ENCODE measurements at places on chromosomes 5 and 9.

DNA sequence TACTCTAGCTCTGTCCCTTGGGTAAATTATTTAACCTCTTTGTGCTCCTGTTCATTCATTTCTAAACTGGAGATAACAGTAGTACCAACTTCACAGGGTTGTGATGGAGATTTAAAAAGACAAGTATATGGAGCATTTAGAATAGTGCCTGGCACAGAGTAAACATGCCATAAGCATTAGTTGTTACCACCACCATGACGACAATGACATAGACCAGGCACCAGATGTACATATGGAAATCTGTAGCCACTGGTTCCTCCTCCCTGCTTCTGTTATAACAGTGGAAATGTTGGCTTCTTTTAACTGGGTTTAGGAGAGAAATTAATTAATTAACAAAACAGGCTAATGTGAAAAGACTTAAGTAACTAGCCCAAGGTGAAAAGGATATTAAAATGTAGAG lies 217.5 kb downstream of the DENND1A start:
- no peak for DNase-seq

DNA sequence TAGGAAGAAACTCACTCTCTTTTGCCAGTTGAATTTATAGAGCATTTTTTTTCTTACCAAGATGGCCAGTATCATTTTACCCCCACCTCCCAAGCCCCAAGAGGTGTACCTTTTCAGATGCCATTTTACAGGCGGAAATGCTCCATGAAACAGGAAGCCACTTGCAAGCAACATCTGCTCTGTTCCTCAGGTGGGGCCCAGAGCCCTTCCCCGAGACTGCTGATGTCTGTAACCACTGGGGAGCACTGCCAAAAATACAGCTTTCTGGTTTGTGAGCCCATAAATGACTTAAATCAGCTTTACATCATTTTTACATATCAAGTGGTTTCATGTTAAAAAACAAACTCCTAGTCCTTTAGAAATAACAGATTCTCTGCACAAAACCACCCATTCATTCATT lies 42.9 kb upstream of the GARNL3 start:
- DNase-seq, result no peak

DNA sequence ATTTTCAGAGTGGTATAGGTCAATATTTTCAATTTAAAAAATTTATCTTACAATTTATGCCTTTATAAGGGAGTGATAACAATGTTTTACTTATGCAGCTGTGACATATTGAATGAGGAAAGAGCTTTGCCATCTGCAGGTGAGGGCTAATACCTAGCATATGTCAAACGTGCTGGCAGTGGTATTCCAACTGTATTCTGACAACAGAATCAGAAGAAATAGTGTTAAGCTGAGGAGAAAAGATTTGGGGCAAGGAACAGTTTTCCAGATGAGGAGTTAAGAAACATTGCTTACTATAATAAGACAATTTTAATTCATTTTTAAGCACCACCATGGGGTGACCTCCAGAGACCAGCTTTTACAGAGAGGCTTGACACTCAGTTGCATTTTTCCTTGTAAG lies 267.8 kb upstream of the ZNF608 start:
- DNase-seq, result no peak

DNA sequence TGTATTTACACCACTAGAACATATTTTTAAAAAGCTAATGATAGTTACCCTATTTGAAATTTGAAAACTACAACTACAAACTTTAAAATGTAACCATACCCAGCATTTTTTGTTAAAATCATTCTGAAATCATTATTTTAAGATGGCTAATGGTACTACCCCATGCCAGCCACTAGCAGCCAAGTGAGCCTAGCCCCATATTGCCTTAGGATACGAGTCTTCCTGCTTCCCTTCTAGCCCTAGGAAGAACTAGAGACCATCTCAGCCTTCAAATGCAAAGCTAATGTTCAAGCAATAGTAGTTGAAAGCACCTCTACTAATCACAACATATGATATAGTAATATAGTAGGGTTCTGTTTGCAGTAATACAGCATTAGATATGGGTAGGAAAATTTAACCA lies 24.0 kb upstream of the VCAN start:
- no peak for DNase-seq

DNA sequence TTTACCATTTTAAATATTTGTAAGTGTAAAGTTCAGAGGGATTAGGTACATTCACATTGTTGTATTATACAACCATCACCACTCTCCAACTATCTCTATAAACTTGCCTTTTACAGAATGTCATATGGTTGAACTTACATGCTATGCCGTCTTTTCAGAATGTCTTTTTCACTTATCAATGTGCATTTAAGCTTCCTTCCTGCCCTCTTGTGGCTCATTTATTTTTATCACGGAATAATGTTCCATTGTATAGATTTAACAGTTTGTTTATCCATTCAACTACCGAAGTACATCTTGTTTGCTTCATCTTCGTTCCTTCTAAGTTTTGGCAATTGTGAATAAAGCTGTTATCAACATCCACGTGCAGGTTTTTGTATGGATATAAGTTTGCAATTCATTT lies 133.3 kb upstream of the C6 start:
- DNase-seq, result no peak

DNA sequence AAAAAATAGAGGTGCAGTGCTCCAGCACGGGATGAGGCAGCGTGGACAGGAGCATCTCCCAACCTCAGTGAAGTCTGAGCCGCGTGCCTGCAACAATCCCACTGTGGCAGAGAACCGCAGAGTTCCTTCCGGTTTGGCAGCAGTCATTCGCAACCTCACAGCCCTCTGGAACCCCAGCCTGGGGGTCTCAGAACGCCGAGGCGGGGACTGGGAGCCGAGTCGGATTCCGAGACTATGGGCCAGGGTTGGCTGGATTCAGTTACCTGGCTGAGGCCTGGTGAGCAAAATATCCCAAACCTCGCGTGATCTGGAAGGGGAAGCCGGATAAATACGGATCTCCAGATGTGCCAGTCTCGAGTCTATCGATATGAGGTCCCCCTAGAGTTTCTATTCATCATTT lies 27.0 kb downstream of the CDKN2A start:
- no peak for DNase-seq

DNA sequence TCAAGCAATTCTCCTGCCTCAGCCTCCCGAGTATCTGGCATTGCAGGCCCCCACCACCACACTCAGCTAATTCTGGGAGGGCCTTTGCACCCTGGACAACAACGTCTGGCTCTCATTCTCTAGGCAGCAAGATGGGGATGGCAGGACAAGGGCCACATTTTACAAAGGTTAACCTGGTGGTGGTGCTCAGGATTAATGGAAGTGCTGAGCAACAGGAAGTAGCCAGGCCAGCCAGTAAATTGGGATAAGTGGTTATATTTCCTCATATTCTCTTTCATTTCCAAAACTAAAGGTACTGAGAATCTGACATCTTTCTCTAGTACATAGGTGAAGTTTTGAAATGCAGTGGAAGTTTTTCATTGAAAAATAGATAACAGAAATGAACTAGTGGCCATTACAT lies 24.7 kb upstream of the ASPN start:
- no peak for DNase-seq

GRCh38 chr5:36447776-36448175 lies 146.1 kb upstream of the RANBP3L start:
- DNase-seq, result no peak

DNA sequence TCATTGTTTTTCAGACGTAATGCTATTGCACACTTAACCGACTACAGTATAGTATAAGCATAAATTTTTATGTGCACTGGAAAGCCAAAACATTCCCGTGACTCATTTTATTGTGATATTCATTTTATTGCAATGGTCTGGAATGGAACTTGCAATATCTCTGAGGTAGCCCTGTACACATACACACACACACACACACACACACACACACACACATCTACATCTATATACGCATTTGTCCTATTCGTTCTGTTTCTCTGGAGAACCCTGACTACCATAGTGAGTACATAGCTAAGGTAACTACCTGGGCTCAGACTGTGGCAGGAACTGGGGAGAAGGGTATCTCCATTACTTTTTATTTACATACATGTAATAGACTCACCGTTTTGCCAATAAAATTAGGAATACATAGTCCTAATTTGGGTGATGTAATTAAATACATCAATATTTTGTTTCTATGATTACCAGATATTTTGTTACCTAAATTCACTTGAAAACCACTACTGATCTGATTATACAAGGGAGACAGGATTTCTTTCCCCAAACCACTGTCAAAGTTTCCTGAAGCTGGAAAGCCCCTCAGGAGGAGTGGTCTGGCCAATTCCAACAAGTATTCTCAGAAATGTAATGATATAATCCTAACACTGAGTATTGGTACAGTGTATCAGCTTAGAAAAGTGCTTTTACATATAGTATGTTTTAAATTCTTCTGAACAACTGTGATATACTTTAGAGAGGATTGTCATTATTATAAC lies 74.0 kb upstream of the PLPP1 start:
- DNase-seq, result no peak

DNA sequence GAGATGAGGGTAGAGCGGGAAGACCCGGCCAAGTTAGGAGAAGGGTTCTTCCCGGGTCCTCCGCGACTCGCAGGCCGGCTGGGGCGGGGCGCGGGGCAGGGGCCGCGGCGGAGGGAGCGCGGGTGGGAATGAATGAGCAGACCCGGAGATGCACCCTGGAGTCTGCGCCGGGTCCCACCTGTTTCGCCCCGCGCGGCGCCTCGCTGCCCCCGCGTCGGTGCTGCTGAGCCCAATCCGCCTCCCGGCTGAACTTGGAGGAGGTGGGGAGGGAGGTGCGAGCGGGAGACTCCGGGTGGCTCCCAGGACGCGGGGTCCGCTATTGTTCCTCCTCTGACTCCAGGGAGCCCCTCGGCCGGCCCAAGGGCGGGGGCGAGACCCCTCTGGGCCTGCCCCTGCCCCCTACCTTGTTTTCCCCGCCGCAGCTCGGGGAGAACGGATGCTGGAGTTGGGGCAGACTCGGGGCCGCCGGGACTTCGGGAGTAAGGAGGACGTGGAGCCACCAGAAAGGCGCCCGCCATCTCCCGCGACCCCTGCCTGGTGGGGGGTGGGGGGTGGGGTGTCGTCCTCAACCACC lies 659 bp downstream of the RAI14 start:
- DNase-seq, result no peak

- no peak for DNase-seq
Measured at GRCh38 chr9:112445196-112445595, 41.4 kb upstream of the KIAA1958 start.

GRCh38 chr5:132454361-132454760 lies 36.2 kb downstream of the IRF1 start:
- DNase-seq, result no peak

DNA sequence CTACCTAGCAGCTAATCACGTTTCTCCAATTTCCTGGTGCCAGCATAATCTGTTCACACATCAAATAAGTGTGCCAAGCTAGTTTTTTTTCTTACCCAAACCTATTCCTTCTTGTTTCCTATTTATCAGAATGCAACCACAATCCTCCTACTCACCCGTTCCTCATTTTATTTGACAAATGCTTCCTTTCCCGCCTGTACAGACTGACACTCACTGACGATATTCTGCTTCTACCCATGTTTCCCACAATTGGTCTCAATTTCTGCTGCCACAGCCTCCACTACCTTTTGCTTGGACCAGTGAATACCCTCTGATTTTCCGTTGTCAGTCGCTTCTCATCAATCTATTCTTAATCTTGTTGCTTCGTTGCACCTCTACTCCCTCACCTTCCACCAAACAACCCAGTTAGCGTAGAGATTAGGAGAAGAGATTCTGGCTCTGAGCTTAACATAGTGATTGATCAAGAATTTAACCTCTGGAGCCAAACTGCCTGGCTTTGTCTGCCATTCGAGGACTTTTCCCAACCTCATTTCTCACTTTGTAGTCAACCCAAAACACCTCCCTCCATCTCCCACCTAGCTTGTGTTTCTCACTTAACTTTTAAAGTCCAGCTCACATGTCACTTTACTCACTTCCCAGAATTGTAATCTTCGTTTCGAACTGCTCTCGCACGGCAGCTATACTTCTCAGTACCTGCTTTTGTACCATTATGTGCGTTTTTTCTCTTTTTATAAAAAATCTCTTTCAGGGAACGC lies 729 bp upstream of the TMEM38B start:
- DNase-seq, result no peak

- DNase-seq, result no peak
Measured at GRCh38 chr5:56494300-56494731, 261.2 kb upstream of the ANKRD55 start.

DNA sequence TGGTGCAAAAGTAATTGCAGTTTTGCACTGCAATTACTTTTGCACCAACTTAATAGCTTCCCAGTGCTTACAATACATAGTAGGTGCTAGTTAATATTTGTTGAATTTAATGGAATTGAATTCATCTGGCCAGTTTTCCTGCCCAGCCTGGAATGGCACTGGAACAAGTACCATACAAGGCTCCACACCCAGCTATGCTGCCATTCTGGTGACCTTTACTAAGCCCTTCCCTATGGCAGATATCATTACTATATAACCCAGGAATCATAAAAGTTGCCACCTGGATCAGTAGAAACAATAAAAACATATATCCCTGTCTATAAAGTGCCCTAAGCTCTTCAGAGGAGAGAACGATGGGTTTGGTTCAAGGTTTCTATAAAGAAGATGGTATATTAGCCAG lies 22.4 kb upstream of the TRIM36 start:
- no peak for DNase-seq

- DNase-seq, result no peak
Measured at GRCh38 chr9:113882636-113883164, 6.6 kb downstream of the ZNF618 start.
